ENCODE measurements at places on chromosomes 7 and 10.

DNA sequence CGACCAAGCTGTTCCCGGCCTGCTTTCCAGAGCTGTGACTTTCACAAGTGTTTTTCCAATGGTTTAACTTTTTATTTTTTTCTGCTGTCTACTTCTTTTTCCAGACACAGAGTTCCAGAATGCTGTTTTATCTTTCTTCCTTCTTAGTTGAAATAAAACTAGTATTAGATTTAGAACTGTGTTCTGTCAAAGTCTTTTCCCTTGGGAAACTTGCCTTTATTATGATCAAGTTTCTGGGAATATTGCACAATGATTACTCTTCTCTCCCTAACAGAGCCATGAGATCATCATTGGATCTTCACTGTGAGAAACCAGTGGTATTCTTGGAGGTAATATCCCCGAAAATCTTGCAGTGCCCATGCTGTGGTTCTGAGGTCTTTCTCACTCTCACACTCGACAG, 104.9 kb upstream of the KCND2 start:
- DNase-seq = no peak

DNA sequence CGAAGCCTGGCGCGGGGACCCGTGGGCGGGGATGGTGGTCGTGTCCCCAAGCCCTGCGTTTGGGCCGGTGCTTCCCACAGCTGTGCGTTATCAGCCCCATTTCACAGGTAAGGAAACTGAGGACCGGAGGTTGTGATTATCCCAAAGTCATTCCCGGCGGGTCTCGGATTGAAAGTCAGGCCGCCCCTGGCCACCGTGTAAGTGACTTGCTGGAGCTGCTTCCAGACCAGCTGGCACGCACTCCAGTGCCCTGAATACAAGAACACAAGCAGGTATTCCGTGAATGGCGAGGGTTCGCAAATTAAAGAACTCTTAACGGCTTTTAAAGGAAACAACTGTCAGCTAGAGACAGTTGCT, 675 bp upstream of the ATE1 start:
- DNase-seq = no peak

GRCh38 chr7:155867734-155868400, 55.6 kb upstream of the SHH start:
- DNase-seq = no peak

DNA sequence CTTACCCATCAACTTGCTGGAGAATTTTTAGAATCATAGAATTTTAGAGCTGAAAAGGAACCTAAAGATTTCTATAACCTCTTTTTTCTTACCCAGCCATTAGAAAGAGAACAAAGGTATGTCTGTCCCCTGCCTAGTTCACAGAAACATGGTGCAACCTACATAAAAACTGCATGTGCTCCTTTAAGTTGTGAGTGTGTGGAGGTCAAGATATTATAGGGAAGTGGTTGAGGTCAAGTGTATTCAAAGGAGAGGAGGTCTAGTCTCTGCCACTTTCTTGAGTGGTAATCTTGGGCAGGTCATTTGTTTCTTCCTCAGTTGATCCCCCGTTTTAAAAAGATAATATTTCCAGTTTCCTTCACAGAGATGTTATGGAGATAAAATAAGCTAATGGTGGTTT, 6.4 kb downstream of the UBTD1 start:
- no peak for DNase-seq
